C1 segment of cervical spinal cord (tissue), 14 donors: ENCODE measurements at places on chromosomes 7 and 10.
A peak's percentile ranks its signal among the peaks of the same experiment; 100 is the strongest.

DNA sequence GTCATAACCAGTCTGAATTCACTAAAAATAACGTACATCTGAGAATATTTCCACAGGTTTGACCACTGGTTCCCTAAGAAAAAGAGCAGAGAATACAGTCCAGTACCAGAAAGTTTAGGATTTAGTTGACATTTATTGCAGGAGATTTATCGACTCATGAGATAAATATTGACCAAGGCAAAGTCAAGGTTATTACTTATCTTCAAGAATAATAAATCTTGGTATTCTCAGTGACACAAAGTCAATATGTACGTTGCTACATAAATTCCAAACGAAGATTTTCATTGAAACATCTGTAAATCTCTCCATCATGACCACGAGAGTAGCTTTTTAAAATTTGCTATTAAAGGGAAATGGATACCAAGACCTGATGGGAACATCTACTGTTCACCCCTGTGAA lies 39.4 kb upstream of the GRB10 start:
- no peak for DNase-seq

DNA sequence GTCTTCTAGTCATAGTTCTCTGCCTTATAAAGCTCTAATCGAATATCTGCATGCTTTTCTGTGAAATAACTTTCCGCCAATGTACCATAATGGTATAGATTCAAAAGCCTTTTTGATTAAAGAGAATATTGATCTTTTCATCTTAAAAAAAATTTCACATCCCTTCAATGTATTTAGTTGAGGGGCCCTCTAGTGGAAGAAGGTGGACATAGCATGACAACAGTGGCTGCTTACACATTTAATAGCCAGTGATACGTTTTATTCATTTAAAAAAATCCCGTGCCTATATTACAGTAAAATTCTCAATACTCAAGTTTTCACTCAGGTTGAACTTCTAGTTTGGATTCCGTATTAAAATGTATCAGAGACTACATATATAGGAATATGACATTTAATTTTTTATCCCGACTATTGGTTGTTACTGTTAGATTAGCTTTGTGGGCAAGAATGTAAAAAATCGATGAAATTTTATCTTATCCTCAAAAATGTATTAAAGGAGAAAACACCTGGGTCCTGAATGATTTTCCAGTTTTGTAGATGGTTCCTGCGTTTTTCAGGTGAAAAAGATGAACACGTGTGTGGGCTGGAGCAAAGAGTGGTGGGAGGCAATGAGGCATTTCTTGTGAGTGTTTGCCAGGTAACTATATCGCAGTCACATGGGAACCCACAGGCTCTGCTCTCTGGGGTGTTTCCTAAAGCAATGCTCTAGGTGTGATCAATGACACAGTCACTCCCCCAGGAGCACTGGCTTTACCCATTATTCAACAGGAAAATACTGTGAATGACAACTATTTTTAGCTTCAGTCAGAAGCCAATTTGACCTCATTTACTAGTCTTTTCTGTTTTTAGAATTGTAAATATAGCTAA lies 24.1 kb upstream of the PNLIP start:
- DNase-seq = no peak

DNA sequence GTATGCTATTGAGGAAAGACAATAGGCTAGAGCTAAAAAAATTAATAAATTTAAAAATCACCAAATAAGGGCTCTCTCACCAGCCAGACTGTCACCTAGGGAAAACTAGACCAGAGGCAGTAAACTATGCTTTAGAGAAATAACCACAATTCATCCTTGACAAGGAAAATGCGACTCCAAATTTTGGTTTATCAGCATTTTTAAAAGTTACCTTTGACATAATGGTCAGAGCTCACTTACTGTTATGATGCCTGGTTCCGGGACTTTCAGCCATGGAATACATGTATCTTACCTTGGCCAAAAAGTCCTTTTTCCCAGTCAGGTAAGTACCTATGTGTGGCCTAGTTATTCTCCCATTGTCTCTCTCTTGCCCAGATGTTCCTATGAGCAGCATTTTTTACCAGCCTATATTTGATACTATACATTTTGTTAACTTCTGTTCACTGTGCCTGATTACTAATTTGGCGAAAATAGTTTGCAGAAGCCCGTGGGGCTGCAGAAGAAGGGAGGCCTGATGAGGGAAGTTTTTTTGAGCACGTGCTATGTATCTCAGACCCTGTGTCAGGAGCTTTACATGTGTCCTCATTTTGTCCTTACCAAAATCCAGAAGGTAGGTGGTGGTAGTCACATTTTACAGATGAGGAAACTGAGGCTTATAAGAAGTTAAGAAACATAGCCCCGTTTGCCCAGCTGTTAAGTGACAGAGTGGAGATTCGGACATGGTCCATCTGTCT lies 149.7 kb downstream of the CELF2 start:
- no peak for DNase-seq

- no peak for DNase-seq
Measured at GRCh38 chr10:35564341-35564968, 40.7 kb upstream of the GJD4 start.

- DNase-seq = no peak
Measured at GRCh38 chr10:123327896-123328295, 173.7 kb downstream of the BUB3 start.

DNA sequence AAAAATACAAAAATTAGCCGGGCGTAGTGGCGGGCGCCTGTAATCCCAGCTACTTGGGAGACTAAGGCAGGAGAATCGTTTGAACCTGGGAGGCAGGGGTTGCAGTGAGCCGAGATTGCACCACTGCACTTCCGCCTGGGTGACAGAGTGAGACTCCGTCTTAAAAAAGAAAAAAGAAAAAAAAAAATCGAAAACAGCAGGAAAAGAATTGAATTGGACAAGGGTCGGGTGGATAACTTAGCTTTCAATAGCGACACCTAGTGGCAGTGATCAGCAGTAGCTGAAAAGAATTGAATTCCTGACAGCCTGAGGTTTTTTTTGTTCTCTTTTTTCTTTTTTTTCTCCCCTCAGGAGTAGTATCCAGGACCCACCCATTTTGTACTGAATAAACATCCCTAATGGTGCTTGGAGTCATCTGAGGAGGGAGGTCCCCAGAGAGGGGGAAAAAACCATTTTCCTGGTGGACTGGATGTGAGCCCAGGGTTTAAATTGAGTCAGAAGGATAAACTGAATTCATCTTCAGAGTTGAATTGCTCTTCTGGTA lies 55.1 kb downstream of the CYCS start:
- DNase-seq = peak; percentile 16

DNA sequence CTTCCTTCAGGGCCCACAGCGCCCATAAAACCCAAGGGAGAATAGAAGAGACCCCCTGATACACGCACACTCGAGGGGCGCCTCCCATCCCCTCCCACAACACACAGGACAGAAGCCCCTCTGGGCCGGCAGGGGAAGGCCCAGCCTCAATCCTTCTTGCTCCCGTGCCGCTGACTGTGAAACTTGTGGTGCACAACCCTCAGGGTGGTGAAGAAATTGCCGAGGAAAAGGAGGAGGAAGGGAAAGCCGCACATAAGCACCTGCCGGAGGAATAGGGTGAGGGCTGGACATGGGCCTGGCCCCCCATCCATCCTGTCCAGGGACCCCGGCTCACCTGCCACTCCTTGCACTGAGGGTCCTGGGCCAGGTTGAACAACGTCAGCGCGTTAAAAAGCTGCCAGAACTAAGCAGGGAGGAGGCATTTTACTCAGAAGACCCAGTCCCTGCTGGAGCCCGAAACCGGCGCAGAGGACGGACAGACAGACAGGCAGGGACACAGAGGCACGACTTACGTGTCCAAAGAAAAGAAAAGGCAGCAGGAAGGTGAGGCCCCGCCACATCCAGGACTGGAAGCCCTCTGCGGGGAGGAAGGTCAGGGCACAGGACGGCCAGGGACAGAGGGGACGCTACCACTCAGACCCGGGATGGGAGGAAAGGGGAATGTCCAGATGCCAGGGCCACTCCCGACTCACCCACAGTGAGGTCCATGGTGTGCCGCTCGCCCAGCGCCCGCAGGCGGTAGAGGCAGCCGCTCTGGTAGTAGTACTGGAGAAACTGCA lies 7.2 kb downstream of the TMEM120A start:
- DNase-seq = no peak

- DNase-seq = no peak
Measured at GRCh38 chr7:4763794-4764185, 11.6 kb upstream of the AP5Z1 start.

DNA sequence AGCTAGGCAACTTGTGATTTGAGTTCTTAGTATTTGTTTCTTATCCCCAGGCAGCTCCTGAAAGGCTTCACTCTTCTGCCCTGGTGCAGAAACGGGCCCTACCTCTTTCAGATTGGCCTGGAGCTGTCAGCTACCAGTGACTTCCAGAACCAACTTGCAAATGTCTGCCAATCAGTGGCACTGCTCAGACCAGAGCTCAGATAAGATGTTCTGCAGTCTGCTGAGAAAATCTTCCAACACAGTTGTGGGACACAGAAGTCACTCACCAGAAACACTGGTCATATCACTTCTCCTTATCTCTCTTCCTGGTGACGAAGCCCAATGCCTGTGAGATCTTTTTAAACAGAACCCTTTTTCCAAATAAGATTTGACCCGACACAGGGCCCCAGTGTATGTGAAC lies 81.9 kb upstream of the DUSP5 start:
- DNase-seq = no peak

DNA sequence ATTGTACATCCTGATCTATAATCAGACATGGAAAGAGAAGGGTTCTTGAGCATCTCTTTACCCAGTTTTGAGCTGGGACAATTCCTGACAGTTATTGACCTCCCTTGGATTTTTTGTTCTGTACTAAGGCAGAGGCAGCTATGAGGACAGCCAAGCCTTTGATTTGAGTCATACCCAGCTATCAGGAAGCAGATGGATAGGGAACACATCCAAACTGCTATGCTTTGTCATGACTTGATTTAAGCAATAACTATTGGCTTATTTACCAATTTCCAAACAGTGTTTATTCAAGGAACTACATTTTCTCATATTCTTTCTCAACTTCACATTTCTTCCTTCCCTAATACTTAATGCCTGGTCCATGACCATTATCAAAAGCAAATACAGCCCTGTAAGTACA lies 396.4 kb upstream of the STEAP1 start:
- DNase-seq = no peak

- DNase-seq = no peak
Measured at GRCh38 chr7:18064242-18064838, 36.7 kb upstream of the PRPS1L1 start.

DNA sequence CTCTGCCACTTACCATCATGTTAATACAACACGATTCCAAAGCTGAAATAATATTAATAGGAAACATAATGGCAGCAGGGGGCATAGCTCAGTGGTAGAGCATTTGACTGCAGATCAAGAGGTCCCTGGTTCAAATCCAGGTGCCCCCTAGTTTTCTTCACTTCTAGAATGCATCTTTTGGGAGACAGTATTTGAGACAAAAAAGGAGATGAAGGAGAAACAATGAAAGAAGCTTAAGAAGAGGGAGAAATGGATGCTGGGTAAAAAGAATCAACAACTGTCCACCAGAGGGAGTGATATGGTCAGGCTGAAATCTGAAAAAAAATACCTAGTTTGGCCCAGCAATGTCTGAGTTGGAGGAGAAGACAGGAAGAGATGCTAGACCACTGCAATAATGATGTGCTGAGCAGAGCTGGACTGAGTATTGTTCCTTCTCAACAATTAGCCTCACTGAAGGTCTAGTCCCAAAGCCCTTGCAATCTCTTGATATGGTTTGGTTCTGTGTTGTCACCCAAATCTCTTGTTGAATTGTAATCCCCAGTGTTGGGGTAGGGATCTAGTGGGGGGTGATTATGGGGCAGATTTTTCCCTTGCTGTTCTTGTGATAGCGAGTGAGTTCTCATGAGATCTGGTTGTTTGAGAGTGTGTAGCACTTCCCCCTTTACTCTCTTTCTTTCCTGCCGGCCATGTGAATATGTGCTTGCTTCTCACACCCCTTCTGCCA lies 48.3 kb downstream of the ZNF783 start:
- no peak for DNase-seq

DNA sequence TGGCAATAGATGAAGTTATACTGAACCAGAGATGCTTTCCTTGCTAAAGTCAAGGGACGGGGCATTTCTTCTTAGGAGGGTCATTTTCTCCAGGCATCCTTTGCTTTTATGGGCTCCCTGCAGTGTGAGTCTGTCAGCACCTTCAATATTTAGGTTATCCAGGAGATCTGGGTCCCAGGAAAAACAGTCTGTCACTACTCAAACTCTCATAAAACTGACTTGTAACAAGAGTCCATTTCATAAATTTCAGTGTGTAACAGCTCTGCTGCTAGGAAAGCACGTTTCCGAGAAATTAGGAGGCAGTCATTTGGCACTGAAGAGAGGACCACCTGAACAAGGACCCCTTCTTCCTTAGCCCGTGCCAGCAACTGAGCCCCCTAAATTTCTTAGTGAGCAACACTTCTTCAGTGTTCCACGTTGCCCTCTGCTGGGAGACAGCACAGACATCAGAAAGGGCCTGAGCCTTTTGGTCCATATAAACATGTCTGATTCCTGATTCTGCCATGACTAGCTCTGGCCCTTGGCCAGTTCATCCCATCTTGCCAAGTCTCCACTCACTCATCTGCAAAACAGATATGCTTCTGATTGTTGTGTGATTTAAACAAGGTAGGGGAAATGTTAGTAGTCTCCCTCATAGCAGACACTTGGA lies 7.2 kb downstream of the GCC1 start:
- DNase-seq = no peak

GRCh38 chr10:70125918-70126552 lies 6.6 kb downstream of the AIFM2 start:
- no peak for DNase-seq

DNA sequence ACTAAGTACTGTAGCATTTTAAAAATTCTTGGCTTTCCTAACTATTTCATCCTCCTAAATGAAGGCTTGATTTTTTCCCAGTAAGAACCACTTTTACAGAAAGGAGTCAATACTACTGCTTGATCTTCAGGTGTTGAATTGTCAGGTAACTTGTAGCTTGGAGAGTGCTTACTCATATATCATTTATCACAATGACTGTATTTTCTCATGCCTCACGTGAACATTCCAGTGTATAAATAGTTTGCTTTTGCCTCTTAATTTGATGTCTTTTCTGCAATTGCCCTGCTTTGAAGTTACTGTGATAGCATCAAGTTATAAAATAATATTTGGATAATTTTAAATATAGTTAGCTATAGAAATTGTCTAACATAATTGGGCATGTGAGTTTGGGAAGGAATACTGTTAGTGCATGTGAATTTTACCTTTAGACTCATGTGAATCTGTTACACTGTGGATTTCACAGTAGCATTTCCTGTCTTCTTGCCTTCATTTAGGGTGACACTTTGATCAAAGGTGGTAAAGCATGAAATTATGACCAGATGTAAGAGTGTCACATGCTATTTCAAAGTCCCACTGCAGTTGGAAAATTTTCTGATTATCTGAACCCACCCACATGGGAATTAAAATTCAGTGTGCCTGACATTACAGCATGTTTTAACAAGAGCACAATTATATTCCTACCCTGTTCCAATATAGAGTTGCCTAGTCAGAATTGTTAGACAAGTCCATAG lies 962.8 kb downstream of the DNAJB9 start:
- no peak for DNase-seq

- no peak for DNase-seq
Measured at GRCh38 chr10:20970044-20970443, 72.9 kb upstream of the NEBL start.

DNA sequence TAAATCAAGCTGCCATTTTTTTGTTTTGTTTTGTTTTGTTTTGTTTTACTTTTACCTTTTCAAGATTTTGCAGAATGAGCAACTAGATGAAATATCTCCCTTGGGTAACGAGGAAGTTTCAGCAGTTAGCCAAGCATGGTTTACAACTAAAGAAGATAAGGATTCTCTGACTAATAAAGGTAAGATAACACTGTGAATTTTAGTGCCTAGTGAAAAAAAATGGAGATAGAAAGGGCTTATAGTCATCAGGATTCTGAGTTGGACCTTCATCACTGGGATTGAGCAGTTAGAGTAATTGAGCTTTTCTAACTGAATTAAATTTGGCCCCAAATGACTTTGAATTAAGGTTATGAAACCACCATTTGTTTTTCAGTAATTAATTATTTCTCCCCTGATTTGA lies 21.2 kb downstream of the DMTF1 start:
- no peak for DNase-seq
